Neural progenitor cell (in vitro differentiated cells): ENCODE measurements at places on chromosomes 4 and X.

- no peak overlapping the region for H3K4me3 ChIP-seq
- H3K4me1 ChIP-seq, result no peaks in the 10 kb centered on the region
- no peaks in the 10 kb centered on the region for H3K27me3 ChIP-seq
- H3K27ac ChIP-seq, result no peak overlapping the region
These were observed 291.8 kb downstream of the ARHGAP10 start for GRCh38 chr4:148023512-148024181.

DNA sequence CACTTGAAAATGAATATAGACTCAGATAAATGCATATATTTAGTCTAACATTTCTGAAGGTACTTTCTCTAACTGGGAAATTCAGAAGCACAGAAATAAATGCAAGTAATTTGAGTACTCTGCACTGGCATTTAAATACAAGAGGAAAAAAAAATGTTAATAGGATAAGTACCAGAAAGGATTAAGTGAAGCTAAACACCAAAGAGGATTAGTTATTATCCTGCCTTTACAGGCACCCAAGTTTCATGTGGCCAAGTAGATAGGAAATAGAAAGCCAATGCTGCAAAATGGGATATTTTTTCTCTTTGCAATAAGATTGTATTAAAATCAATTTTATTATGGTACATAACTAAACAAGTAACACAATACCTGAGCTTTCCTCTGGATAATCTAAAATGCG lies 762.5 kb downstream of the PCDH7 start:
- no peak overlapping the region for H3K4me3 ChIP-seq
- peak; percentile 4 for DNase-seq
- H3K4me1 ChIP-seq, result peaks cover 10% of the 10 kb centered on the region
- H3K27me3 ChIP-seq, result no peaks in the 10 kb centered on the region

- no peak overlapping the region for H3K27ac ChIP-seq
- H3K36me3 ChIP-seq, result no peaks in the 10 kb centered on the region
- H3K4me1 ChIP-seq, result no peaks in the 10 kb centered on the region
- H3K4me3 ChIP-seq, result no peak overlapping the region
- DNase-seq, result no peak
These were observed 102.3 kb downstream of the ENPP6 start for GRCh38 chr4:184115399-184115798.

GRCh38 chr4:135177321-135177720 lies 975.7 kb upstream of the PABPC4L start:
- no peak overlapping the region for H3K4me3 ChIP-seq
- no peaks in the 10 kb centered on the region for H3K27me3 ChIP-seq
- H3K4me1 ChIP-seq, result no peaks in the 10 kb centered on the region
- no peak for DNase-seq
